ENCODE measurements at places on chromosomes 7 and 10.

GRCh38 chr10:70651661-70652060, 20.6 kb upstream of the ADAMTS14 start:
- DNase-seq: no peak

DNA sequence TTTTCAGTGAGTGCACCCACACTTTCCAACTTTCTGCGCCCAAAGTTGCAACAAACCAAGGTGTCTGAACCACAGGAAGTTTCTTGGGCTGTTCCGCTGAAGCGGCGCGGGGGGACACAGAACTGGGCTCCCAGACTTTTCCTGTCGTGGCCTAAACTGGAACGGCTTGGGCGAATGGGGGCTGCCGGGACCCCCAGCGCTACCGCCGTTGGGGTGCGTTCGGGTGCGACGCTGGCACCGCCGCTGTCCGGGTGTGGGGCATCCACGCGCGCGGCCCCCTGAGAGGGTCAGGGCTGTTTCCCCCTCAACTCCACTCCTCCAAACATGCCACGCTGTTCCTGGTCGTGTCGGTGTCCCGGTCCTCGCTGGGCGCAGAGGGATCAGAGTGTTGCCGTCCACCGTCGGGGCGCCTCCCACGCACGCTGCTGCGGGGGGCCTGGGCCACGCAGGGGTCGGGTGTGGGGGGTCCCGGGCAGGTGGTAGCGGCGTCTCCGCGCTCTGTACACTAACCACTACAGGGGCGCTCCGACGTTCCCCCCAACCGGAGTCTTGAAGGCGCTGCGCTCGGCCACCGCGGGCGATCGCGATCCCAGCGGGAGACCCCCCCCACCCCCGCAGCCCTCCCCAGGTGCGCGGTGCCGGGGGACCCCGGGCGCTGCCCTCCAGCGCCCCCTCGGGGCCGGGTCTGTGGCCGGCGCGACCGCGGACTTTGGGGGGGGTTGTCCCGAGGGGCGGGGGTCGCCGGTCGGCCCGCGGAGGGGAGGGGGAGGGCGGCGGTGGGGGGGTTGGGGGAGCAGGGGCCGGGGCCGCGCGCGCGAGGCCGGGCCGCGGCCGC, 2.2 kb upstream of the CUX1 start:
- no peak for DNase-seq

GRCh38 chr7:140059273-140060242, 3.2 kb downstream of the PARP12 start:
- no peak for DNase-seq

- no peak for DNase-seq
Measured at GRCh38 chr10:103757531-103758293, 97.7 kb downstream of the SH3PXD2A start.

DNA sequence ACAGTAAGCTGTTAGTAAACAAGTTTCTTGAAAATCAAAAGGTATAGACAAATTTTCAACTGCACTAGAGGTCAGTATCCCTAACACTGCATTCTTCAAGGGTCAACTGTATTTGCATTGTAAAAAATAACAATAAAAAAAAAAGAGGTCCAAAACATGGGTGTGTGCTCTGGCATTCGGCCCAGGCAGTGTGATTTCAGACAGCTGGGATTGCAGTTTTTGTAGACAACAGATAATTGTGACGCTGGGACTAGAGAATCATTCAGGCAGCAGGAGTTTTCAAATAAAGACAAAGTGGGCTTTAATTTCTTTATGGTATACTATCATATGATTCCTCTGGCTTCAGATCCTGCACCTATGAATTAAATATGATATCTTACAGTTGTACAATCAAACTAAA, 543.2 kb upstream of the SEMA3D start:
- DNase-seq: no peak
